ENCODE measurements at places on chromosomes 5 and 9. TPM values are rescaled to one million over a fixed set of nuclear protein-coding genes. Genes with fewer than 3 reads are reported as not detected.

NDUFS6 gene
- 55.3 TPM for polyA plus RNA-seq

DNA sequence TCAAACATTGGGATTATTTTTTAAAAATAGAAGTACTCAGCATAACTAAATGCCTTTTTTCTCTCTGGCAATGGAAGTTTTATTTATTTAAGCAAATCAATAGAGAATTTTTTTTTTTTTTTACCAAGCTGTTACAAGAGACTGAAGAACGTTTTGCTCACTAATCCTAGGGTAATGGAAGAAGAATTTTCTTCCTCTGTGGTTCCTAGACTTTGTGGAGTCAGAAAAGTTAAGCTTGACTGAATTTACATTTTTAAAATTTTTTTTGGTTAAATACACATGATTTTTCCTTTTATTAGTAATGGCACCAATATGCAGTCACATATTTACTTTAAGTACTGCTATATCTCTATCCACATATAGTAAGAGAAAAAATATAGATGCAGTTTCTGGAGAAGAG lies 189.8 kb downstream of the PCSK1 start:
- no peak for DNase-seq

GRCh38 chr9:135879619-135880018 lies 27.7 kb downstream of the CAMSAP1 start:
- no peak for DNase-seq

CARD6 gene
- 2.3 TPM for polyA plus RNA-seq

DNA sequence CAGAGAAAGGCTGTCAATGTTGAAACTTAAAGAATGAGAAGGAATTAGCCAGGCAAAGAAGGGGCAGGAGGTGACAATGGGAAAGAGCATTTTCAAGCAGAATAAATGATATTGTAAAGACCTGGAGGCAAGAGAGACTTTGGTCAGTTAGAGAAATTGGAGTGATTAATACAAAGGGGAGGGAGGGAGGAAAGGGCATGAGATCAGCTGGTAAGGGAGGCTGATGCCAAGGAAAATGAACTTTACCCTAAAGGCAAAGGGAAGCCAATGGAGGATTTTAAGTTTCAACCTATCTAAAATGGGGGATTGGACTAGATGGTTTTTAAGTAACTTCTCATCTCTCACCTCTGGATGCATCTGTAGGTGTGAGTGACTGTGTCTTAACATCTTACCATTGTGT lies 23.3 kb downstream of the C5 start:
- DNase-seq: no peak

DNA sequence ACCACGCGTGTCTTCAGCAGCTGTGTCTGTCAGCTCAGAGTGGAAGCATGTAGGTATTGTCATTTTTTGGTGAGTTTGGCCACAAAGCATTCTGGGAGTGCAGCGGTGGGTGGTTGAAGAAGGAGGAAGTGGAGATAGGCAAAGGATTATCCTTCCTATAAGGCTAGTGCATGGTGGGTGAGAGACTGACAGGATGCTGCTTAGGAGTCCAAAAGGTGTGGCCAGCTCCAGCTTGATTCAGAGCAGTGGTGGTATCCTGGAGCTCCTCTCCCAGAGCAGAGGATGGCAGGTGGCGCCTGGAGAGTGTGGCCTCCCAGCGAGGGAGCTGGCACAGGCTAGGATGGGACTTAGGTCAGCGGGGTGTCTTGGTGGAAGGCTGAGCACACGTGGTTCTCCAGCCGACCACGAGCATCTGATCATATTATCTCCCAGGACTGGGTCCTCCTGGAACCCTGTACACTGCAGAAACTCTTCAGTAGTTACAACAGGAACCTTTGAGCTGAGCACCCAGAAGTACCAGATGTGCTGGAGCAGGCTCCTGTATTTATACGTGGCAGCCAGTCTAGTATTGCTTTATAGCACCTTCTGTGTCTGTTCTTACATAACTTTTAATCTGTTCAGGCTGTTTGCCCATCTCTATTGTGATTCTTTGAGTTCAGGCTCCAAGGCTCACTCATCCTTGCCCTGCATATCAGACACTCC lies 29.6 kb downstream of the MAML1 start:
- DNase-seq: peak; percentile 52

GRCh38 chr9:79798450-79798849 lies 226.7 kb downstream of the TLE4 start:
- no peak for DNase-seq

SAXO1 gene
- polyA plus RNA-seq: 0.13 TPM

DNA sequence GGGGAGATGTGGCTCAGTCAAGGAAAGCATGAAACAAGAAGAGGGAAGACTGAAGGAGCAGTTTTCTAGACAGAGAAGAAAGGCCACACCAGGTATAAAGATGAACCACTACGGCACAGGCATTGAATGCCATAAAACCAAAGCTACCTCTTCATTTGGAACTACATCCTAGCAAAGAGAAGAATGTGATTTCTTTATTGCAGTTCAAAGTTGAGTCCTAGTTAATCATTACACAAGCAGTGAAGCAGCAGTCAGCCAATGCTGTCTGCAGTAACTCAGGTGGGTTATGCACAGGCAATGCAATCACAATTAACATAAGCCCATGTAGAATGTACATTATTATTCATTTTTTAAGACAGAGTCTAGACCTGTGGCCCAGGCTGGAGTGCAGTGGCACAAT lies 21.7 kb upstream of the PCAT7 start:
- DNase-seq: no peak

DNA sequence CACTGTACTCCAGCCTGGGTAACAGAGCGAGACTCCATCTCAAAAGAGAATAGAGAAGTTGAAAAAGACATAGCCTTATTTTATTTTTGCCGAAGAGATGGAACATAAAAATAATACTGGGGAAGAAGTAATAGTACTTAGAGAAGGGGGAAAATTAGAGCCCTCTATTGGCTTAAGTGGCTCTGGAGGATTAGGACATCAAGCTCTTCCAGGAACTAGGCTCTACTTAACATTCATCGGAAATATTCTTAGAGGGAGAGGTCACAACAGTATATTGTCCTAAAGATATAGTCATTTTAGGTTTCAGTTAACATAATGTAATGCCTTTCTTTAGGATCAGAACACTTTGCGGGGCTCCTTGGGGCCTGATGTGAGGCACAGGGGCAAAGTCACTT lies 86.0 kb upstream of the PLPP1 start:
- no peak for DNase-seq
